Activated CD4-positive, alpha-beta T cell treated with anti-CD3 and anti-CD28 coated beads, Interleukin-2, amount 10 ng/mL, durations not matched to agents 7 days and 5 days (primary cell): ENCODE measurements at places on chromosomes 11 and 22. TPM values are rescaled to one million over a fixed set of nuclear protein-coding genes. Genes with fewer than 3 reads are reported as not detected.

The CHRNA10 gene
- 3.0 TPM for total RNA-seq

The KDELR3 gene
- total RNA-seq, result 0.23 TPM

The VWCE gene
- 1.6 TPM for total RNA-seq

The TEF gene
- 3.4 TPM for total RNA-seq

The HOATZ gene
- not detected for total RNA-seq

The PTPRCAP gene
- total RNA-seq, result 389 TPM

The LRRC56 gene
- total RNA-seq, result 2.1 TPM

The FIBIN gene
- total RNA-seq, result not detected

The DENND6B gene
- total RNA-seq, result 3.1 TPM

The TSSK2 gene
- not detected for total RNA-seq

The CYP2D6 gene
- 5.0 TPM for total RNA-seq

The KCNQ1 gene
- total RNA-seq, result 24.3 TPM

The PYGM gene
- 3.9 TPM for total RNA-seq

The GAL3ST1 gene
- total RNA-seq, result not detected

The UBXN1 gene
- total RNA-seq, result 146 TPM

The POU2AF1 gene
- total RNA-seq, result 1.6 TPM

The C22orf15 gene
- total RNA-seq, result 1.3 TPM

The CHADL gene
- 0.35 TPM for total RNA-seq

The FUT4 gene
- 7.8 TPM for total RNA-seq

The RAPSN gene
- 0.48 TPM for total RNA-seq

The OR10AG1 gene
- total RNA-seq, result not detected

The RELA gene
- 76.7 TPM for total RNA-seq

The PRDM11 gene
- 1.6 TPM for total RNA-seq

The LIF gene
- total RNA-seq, result 103 TPM

The OR10D3 gene
- not detected for total RNA-seq

The DNAJB13 gene
- 0.31 TPM for total RNA-seq

The UBQLNL gene
- 0.45 TPM for total RNA-seq

The ALKBH3 gene
- 34.6 TPM for total RNA-seq

The CADM1 gene
- total RNA-seq, result 0.92 TPM

The RIN1 gene
- total RNA-seq, result 1.1 TPM

The C11orf52 gene
- total RNA-seq, result not detected

The KCTD14 gene
- 0.25 TPM for total RNA-seq

The OR8D4 gene
- total RNA-seq, result not detected

The KRTAP5-10 gene
- not detected for total RNA-seq

The ZW10 gene
- 19.9 TPM for total RNA-seq

The CCDC87 gene
- not detected for total RNA-seq

The OR52H1 gene
- total RNA-seq, result 0.37 TPM

The SAA2 gene
- not detected for total RNA-seq

The DRD2 gene
- total RNA-seq, result not detected

The CABP4 gene
- 1.3 TPM for total RNA-seq

The C11orf87 gene
- not detected for total RNA-seq

The PI4KA gene
- total RNA-seq, result 113 TPM

The HBE1 gene
- not detected for total RNA-seq

The ACR gene
- not detected for total RNA-seq

The MUC5AC gene
- not detected for total RNA-seq

The FADD gene
- 31.7 TPM for total RNA-seq
